ENCODE measurements at places on chromosomes 5 and 9.
A peak's percentile ranks its signal among the peaks of the same experiment; 100 is the strongest.

DNA sequence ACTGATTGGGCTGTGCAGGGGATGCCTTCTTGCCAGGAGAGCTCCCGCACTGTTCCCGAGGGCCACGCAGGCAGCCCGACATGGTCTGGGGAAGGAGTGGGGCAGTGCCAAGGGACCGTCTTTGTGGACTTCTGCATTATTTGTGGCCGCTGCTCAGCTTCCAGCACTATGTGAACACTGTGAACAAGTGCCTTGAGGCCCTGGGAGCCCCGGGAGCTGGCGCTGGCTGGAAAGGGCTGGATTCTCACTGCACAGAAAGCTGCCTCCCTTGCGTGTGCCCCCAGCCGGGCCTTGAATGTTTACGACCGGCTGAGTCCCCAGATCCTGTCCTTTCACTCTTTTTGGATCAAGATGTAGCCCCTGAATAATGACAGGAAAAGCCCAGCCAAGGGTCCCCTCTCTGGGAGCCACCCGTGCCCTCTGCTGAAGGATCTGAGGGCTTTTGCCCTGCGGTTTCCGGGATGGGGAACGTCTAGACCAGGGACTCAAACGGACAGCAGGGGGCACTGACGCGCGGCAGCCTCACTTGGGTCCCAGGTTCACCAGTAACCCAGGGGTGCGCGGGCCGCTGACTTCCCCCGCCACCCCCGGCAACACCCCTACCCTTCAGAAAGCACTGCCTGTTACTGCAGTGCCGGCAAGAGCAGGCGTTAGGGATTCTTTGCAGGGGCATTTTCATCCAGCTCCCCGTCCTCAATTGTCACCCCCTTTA, 98.9 kb upstream of the FCN2 start:
- DNase-seq, result no peak

DNA sequence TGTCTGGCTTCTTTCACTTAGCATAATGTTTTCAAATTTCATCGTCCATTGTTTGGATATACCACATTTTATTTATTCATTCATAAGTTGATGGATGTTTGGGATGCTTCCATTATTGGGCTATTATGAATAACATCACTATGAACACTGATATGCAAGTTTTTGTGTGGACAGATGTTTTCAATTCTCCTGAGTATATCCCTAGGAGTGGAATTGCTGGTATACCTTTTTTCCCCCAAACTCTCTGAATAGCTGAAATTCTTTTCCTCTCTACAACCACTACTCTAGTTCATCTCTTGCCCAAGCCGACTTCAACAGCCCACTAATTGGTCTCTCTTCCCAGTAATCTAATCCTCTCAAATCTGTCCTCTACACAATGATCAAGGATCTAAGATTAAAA, 4.7 kb upstream of the ZFR start:
- DNase-seq, result peak; percentile 78

- peak; percentile 76 for DNase-seq
Measured at GRCh38 chr9:22817181-22817580, 370.6 kb downstream of the DMRTA1 start.

DNA sequence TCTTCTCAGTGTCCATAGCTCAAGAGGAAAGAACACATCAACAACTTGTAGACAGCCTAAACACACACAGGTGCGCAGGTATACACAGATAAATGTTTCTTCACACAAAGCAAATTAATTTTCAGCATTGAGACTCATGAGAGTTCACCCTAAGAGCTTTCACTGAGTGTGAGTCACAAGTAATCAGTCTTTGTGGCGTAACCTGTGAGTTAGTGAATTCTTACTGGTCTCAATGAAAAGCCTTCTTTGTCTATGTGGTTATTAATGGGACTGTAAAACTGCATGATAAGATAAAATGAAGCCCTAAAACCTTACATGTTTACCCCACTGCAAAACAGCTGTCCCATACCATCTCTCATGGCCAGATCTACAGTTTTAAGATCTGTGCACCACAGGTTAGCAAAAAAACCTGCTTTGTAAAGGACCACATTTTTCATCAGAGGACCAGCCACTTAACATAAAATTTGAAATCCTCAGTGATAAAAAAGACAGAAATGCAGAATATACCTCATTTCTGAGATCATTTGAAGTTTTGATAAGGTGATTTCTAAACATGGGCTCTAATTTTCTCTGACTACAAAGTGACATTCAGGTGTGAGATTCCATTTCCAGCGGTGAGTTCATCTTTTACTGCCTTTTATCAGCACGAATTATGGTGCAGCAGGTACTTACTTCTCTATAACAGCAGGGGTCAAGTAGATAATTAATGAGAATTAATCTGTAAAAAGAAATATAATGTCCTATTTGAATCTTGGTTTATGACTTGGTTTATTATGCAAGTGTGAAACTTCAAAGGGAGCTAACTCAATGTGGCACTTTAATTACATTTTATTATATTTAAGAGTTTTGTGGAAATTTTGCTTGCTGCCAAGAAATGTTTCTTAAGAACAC, 335.7 kb upstream of the PIK3R1 start:
- DNase-seq, result no peak

DNA sequence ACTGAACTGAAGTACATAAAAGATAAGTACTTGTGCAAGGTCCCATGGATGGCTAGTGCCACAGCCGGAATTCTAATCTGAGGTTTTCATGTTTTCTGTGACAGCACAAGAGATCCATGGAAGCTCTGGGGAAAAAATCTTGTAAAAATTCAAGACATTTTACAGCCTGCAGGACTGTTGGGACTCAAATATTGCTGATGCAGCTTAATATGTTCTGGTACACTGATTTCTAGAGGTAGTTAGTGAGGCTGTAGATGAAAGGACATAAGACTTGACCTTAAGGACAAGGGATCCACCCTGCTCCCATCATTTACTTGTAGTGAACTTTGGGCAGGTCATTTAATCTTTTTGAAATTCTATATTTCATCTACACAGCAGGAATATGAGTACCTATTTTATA, 390.4 kb downstream of the TLE4 start:
- no peak for DNase-seq

- DNase-seq, result no peak
Measured at GRCh38 chr5:15326932-15327331, 173.0 kb upstream of the FBXL7 start.

GRCh38 chr9:92648474-92648971, 21.4 kb downstream of the IPPK start:
- no peak for DNase-seq

DNA sequence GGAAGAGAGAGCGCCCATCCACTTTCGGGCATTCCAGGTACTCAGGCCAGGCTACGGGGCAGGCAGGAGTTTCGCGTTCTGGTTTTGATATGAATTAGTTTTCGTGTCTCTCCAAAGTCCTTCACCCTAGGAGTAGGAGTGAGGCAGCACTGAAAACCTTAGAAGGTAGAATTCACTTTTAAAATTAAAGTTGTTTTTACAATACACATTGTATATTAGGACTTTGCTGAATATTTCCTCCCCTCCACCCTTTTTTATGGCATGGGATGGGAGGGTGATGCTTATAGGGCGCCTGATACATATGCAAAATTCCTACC, 747 bp downstream of the ITGA1 start:
- DNase-seq, result no peak

DNA sequence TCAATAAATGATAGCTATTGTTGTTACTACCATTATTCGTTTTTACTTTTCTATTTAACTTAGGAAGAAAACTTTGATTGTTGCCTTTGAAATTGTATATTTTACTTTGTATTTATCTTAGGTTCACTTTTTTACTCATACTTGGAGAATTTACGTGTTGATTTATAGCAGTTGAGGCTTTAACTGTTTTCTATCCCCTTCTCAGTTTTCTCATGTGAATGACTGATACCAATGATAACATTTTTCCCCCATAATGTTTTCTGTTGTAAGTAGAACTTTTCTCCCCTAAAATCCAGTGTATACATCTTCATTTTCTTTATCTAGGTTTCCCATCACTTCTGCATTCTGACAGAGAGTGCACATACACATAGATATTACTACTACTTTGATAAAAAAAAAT, 54.4 kb downstream of the FSD1L start:
- DNase-seq, result no peak

- no peak for DNase-seq
Measured at GRCh38 chr5:135881244-135881643, 14.4 kb downstream of the IL9 start.

GRCh38 chr9:134179918-134180785, 15.8 kb upstream of the RNU6ATAC start:
- no peak for DNase-seq

- no peak for DNase-seq
Measured at GRCh38 chr5:10673407-10673806, 87.6 kb downstream of the DAP start.

DNA sequence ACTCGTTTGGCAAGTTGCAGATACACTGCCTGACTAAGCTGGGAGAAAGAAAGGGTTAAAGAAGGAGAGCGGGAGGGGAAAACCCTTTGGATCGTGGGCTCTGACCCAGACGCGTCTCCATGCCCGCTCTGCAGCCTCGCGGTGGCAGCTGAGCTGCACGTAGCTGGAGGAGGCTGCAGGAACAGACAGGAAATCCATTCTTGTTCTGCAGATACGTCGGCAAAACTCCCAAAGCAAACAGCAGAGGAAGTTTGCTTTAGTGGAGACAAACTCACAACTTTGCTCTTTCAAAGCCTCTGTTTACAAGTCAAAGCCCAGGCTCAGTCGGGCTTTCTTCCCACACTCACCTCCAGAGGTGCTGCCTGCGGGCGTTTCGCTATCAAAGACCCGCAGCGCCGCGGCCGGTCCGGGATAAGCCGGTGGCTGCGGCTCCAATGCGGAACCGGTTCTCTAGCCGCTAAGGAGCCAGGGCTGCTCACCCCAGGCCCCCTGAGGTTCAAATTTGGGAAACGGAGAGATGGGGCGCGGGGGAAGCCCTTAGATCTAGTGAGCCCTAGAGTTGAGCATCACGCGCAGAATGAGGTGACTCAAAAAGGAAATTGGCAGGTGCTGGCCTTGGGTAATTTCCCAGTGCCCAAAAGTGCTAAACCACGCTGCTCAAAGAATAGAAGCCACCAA, 60.7 kb downstream of the MAT2B start:
- DNase-seq, result peak; percentile 25

GRCh38 chr5:38515646-38516045, 40.8 kb downstream of the LIFR start:
- DNase-seq, result peak; percentile 41

- DNase-seq, result no peak
Measured at GRCh38 chr5:109971968-109972367, 282.2 kb downstream of the MAN2A1 start.

DNA sequence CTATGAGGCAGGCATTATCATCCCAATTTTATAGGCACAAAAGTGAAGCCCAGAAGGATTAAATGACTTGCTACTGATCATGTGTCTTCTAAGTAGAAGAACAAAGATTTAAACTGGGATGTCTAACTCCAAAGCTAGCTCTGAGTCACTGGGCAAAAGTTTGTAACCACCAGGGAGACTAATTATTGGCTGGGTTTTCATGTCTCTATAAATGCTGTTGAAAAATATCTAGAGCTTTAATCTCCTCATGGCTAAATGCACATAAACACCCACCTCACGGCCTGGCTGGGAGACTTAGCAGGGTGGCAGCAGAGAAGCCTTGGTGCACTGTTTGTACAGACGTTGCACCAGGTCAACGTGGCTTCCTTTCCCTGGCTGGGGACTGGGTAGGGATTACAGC, 144.6 kb downstream of the MELK start:
- no peak for DNase-seq

DNA sequence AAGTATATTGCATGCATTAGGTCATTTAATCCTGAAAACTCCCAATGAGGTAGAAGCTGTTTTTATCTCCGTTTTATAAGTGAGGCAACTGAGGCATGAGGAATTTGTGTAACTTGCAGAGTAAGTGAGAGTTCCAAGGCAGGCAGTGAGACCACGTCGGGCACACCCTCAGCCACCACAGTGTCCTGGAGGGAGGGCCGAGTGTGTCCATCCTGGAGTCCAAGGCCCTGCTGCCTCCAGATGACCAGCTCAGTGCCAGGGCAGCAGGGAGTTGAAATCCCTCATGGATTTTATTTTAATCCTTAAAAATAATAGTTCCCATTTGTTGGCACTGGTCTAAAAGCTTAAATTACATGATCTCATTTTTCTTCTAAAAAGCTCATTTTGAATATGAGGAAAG, 104.6 kb upstream of the SMIM23 start:
- DNase-seq, result no peak

DNA sequence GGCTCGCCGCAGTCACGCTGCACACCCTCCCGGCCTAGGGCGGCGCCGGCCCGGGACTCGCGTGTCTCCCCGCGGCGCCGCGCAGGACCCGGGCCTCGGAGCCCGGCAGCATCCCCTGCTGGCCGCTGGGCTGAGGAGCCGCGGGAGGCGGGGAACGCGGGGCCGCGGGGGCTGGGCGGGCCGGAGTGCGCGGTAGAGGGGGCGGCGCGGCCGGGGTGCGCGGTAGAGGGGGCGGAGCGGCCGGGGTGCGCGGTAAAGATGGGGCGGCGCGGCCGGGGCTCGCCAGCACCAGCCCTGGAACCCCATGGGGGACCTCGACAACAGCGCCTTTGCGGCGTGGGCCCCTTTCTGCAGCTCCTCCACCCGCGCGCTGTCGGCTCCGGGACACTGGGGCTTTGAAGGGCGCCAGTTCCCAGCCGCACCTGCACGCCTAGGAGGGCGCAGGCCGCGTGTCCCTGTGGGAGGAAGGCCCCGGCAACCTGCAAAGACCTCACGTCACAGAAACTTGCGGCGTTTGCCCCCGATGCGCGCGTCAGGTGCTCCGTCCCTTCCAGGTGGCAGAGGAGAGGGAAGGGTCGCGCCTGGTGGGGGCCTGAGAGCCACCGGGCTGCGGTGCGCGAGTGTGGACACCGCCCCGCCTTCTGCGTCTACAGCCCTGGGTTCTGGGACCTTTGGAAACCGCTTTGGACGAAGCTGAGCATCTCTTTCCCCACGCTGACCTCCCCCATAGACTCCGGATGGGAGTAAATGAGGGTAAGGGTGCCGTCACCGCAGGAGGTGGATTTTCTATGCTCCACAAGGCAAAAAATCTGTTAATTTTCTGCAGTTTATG, 49.6 kb downstream of the NSUN2 start:
- peak; percentile 13 for DNase-seq

DNA sequence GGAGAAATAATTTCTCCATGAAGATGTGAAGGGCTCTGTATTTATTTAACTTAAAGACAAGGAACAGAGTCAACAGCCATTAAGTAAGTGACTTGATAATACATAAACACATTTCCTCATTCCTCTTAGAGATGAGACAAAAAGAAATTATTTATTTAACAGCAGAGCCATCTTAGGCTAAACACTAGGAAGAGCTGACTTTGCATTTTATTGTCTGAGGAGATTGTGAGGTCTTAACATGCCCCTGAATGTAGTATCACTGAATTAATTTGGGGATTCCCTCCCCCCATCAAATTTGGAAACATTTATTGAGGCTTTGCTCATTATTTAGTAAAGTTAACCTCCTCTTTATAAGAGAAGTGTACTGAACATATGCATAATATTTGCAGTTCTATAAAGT, 35.2 kb downstream of the TAS2R1 start:
- no peak for DNase-seq

Data from fibroblast of skin of scalp (primary cell).